Stimulated activated CD4-positive, alpha-beta T cell treated with anti-CD3 and anti-CD28 coated beads, Interleukin-15, amount 100 ng/mL, for 48 hours (primary cell): ENCODE measurements at places on chromosomes 2 and 18.

DNA sequence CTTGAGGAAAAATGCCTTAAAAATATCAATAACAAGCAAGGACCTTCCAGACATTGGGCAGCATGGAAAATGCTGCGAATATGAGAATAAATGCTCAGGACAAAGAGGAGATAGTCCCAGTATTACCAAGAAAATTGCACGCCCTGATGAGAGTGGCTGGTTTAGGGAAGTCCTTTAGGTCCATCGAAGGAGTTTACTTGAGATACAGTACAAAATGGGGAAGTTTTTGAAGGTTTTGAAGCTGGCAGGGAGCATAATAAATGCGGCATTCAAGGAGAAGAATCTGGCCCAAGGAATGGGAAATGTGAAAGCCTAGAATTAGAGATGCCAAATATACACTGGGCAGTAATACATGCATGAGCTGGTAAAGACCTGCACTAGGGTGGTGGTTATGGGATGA lies 90.2 kb upstream of the SPATS2L start:
- DNase-seq: no peak

- no peak for DNase-seq
Measured at GRCh38 chr18:52636536-52636935, 296.5 kb downstream of the DCC start.

DNA sequence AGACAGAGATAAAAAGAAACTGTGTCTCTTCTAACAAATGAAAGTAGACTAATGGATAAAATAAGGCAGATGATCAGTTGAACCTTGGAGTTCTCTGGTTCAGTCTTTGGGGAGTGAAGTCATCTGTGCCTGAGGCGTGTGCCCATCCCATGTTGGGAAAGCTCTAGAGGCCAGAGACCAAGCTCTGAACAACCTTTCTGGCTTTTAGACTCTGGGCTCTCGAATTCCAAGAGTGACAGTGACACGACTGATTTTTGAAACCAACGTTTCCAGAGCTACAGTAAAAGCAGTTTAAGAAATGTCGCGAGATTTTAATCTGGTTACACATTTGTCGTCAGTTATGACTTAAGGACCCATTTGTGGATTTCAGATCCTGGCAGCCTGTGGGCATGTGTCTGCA lies 83.7 kb upstream of the APCDD1 start:
- DNase-seq: no peak

DNA sequence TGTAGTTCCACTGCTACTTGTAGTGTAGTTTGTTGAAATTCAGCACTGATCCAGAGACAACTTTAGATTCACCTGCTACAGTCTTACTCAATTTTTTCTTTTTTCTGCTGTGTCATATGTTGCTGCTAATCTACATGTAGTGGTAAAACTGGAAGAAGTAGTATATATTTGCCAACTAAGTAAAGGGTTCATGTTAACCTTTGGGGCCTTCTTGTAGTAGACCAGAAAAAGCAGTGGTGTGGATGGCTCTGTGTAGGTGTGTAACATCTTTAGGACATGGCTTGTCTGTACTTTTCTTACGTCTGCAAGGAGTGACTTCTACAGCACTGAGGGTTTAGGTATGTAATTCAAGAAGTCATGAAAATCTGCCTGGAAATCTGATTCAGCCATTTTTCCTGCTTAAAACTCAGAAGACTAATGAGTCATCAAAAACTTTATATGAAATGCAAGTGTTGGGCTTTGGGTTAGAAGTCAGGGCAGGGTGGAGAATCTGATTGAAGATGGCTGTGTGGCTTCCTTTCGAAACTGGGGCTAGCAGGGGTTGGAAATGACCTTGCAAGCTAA lies 8.4 kb downstream of the PTPRM start:
- DNase-seq: no peak

- DNase-seq: no peak
Measured at GRCh38 chr2:201127152-201127511, 11.2 kb downstream of the CFLAR start.

GRCh38 chr2:222690564-222691200 lies 19.2 kb downstream of the MOGAT1 start:
- peak; percentile 71 for DNase-seq

GRCh38 chr2:149915151-149915550 lies 327.6 kb upstream of the MMADHC start:
- DNase-seq: no peak

- no peak for DNase-seq
Measured at GRCh38 chr2:232488721-232489300, 1.2 kb upstream of the ECEL1 start.

GRCh38 chr2:223813329-223813728 lies 24.1 kb downstream of the AP1S3 start:
- no peak for DNase-seq
